Upper lobe of right lung (tissue), 1 donor: ENCODE measurements at places on chromosomes 12 and 14.
A peak's percentile ranks its signal among the peaks of the same experiment; 100 is the strongest.

GRCh38 chr14:101716077-101716950, 45.2 kb upstream of the PPP2R5C start:
- no peaks in the 10 kb centered on the region for H3K36me3 ChIP-seq
- H3K4me3 ChIP-seq = no peak overlapping the region
- no peaks in the 10 kb centered on the region for H3K27me3 ChIP-seq
- no peak overlapping the region for H3K27ac ChIP-seq
- DNase-seq = no peak
- H3K4me1 ChIP-seq = peaks cover 2% of the 10 kb centered on the region

GRCh38 chr12:18546399-18546798, 191.4 kb downstream of the PLCZ1 start:
- no peaks in the 10 kb centered on the region for H3K36me3 ChIP-seq
- H3K4me3 ChIP-seq = no peak overlapping the region
- H3K27me3 ChIP-seq = no peaks in the 10 kb centered on the region

- peak overlapping the region; percentile 65 for H3K4me3 ChIP-seq
- no peak for DNase-seq
- H3K27me3 ChIP-seq = no peaks in the 10 kb centered on the region
- H3K27ac ChIP-seq = no peak overlapping the region
- H3K36me3 ChIP-seq = peaks cover 35% of the 10 kb centered on the region
Measured at GRCh38 chr12:109571773-109572505, 1.4 kb downstream of the MMAB start.

- peak; percentile 88 for DNase-seq
- H3K4me3 ChIP-seq = peak within 1 kb of the TSS; percentile 69
- peaks cover 3% of the 10 kb centered on the region for H3K36me3 ChIP-seq
- H3K27me3 ChIP-seq = no peaks in the 10 kb centered on the region
Measured at GRCh38 chr14:104723651-104724406, at the start of gene ADSS1. Gene ADSS1 (plus strand): TSS chr14:104724229. CDS start chr14:104724271, 42 bp downstream.

DNA sequence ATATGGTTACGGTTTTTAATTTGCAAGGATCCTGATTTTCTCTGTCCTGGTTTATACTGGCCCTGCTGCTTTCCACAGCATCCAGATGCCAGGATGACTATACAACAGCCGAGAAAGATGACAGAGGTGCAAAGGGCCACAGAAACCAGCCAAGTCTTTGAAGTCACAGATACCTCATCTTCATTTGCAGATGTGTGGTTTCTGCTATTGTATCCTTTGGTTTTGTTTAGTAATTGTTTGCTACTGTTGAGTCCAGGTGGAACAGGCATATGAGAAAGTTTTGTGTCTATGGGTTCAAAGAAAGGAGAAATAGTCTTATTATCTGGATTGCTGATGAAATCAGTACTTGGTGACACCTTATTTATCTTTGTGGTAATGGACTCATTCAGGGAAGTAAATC, 17.3 kb upstream of the KLHL42 start:
- no peak overlapping the region for H3K4me3 ChIP-seq
- no peaks in the 10 kb centered on the region for H3K4me1 ChIP-seq
- H3K36me3 ChIP-seq = peaks cover 8% of the 10 kb centered on the region
- H3K27ac ChIP-seq = no peak overlapping the region

GRCh38 chr12:110680032-110680431, 8.9 kb downstream of the HVCN1 start:
- H3K4me3 ChIP-seq = no peak overlapping the region
- H3K4me1 ChIP-seq = peaks cover 4% of the 10 kb centered on the region
- H3K27ac ChIP-seq = no peak overlapping the region
- H3K27me3 ChIP-seq = no peaks in the 10 kb centered on the region
